CD4-positive, alpha-beta T cell treated with Interleukin-21 for 1 hour (primary cell): ENCODE measurements at places on chromosomes 13 and 19.

DNA sequence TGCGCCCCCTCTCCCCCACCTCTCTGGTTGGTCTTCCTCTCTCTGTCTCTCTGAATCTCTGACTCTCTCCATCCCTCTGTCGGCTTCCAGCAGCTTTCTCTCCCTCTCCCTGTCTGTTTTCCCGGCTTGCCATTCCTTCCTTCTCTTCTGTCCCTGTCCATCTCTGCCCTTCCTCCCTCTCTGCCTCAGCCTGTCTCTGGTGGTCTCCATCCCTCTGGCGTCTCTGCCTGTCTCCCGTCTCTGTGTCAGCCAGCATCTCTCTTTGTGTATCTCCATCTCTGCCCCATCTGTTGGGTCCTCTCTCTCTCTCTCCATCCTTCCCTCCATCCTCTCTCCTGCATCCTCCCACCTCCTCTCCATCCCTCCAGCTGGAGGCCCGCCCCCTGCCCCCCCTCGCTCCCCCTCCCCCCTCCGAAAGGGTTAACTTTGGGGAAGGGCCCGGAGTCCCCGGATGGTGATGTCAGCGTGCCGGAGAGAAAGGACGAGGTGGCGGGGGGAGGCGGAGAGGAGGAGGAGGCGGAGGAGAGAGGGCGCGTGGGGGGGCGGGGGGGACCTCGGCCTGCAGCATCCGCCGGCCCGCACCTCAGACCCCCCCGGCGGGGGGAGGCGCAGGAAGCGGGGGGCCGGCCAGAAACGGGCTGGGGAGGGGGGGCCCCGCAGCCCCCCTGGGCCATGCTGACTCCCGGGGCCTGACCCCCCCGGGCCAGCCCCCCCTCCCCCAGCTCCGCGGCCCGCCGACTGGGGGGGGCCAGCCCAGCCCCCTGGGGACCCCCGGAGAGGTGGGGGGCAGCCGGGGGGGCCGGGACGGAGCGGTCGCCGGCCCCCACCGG is at the start of gene BRSK1:
Gene BRSK1 (plus strand): TSS at position 450 of the 830 bp plus-strand sequence. CDS start 446 bp downstream, outside the sequence.
- peak; percentile 70 for DNase-seq

DNA sequence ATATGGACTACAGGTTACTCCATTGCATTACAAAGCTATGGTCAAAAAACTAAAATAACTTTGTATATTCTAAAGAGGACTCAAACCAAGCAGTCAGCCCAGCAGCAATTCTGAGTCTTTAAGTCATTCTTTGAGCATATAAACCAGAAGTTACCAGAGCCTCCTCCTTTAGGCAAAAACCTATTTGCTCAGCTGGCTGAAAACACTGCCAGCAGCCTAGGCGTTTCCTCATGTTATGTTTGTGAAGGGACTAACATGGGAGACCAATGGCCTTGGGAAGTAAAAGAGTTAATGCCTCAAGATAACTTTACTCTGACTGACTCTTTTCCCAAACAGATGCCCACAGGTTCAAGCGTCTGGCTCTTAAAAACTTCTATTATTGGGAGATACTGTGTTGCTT is 45.3 kb downstream of the ZNF626 start:
- no peak for DNase-seq

- DNase-seq = peak; percentile 48
Measured at GRCh38 chr19:42281146-42281826, 12.2 kb downstream of the CIC start.

GRCh38 chr13:62022369-62022768 is 606.7 kb upstream of the PCDH20 start:
- DNase-seq = no peak

- no peak for DNase-seq
Measured at GRCh38 chr13:50722440-50723125, 120.9 kb downstream of the DLEU7 start.

GRCh38 chr19:41930926-41931592 is 2.8 kb upstream of the ERFL start:
- no peak for DNase-seq

GRCh38 chr19:20470345-20471135 is 95.0 kb downstream of the ZNF737 start:
- DNase-seq = no peak

DNA sequence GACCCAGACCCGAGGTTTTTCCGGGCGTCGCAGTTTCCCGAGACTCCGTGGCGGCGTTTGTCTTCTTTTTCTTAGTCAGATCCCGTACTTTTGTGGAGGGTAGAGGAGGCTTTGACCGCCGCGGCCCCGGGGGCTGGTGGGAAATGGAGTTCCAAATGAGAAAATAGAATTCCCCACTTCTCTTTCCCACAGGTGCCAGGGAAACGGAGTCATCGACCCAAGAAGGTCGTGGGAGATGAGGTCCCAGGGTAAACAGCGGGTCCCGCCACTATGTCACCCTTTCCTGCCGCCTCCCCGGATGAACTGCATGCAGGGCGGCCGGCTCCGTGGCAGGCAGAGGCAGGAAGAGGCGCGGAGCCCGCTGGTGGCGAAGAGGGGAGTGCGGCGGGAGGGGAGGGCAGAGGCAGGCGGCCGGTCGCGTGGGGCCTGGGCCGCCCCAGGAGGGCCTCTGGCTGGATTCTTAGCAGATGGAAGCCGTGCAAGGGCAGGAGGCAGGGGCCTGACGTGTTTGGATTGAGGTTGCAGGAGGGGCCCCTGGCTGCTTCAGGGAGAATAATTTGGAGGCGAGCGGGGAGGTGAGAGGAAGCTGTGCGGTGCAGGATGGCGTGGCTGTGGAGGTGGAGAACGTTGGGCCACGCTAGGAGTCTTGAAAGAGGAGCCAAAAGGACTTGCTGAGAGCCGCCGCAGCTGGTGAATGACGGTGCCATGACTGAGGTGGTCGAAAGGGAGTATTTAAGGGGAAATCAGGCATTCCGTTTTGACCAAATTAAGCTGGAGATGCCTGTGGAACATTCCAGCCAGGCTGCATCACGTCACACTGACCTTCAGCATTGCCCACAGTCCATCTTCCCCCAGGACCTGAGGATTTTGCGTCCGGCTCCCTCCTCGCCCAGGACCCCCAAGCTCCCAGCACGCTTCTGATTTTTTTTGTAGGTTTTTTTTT is 11.7 kb downstream of the CYTH2 start:
- peak; percentile 62 for DNase-seq

DNA sequence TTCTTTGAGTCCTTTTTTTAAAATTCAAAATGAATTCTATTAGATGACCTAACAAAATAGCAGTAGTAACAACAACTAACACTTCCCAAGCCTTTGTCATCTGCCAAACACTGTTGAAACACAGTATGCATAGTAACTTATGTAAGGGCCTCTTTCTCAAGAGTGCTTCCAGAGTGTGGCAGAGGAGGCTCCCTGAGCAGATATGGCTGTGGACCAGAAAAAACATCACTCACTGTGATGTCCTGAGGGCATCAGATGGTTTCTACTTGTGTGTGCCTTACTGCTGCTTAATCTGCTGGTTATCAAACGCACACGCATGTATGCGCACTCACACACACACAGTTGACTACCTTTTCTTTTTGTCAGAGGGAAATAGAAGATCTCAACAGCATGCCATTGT is 110.8 kb downstream of the DLEU7 start:
- no peak for DNase-seq

GRCh38 chr13:73835138-73835721 is 299.0 kb downstream of the KLF12 start:
- DNase-seq = peak; percentile 66

- no peak for DNase-seq
Measured at GRCh38 chr19:53646144-53646543, 14.3 kb downstream of the DPRX start.

DNA sequence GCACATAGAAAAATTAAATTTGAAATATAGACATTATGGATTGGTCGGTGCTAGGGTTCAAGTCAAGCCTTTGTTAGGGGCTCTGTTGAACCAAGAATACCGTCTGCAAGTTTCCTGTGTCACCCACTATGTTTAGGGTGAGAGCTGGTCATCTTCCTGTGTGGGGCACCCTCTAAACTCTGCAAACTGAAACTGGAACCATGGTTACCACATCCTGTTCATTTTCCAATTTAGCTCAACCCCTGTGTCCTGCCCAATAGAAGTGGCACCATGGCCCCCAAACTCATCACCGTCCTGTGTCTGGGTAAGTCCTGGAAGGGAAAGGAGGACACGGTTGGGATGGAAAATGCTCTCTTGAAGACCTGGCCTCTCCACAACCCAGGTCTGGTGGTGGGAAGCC is 29.9 kb downstream of the LAIR2 start:
- peak; percentile 28 for DNase-seq

GRCh38 chr13:28421676-28422410 is 73.1 kb downstream of the FLT1 start:
- no peak for DNase-seq

DNA sequence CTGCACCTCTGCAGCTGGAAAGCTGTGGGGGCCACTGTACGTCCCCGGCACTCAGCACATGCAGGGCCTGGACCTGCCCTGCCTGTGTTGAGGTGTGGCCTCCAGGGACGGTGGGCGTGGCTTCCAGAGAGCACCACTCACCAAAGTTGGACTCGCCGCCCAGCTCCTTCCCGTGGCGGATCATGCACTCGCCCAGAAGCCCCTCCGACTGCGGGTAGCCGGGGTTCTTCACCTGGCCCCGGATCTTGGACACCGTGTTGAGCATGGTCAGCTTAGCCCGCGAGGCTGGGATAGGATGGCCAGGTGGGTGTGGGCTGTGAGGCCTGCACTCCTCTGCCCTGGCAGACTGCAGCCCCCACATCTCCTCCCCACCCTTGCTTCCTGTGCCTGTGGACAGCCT is 22.0 kb downstream of the MPND start:
- DNase-seq = no peak

GRCh38 chr19:52028027-52028779 is at the start of gene ZNF614:
Gene ZNF614 (minus strand): TSS chr19:52028379. CDS start chr19:52025745, 2,634 bp downstream.
- peak; percentile 86 for DNase-seq

- no peak for DNase-seq
Measured at GRCh38 chr19:616747-617526, 16.4 kb downstream of the POLRMT start.

GRCh38 chr13:99208185-99208584 is 7.5 kb downstream of the UBAC2 start:
- DNase-seq = no peak

DNA sequence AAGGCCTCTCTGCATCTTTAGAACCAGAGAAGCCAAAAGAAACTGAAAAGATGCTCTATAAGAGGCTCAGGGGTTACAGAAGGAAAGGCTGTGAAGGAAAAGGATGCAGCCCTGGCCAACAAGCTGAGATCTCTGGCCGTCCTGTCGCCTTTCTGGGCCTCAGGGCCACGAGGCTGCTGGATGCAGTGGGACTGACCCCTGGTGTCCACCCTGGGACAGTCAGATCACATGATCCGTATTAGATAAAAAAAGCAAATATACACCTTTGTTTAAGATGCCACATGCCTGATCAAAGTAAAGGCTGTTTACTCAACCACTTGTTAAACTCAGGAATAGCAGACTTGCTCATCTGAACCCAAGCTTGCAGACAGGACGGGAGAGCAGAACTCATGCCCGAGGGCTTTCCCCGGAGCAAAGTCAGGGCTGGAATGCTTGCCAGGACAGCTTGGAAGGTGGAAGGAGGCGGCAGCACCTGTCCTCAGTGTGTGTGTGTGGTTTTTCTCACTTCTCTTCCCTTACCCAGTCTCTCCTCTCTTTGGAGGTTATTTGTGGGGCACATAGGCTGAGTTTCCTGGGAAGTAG is 206.5 kb upstream of the TSHZ3 start:
- DNase-seq = no peak

DNA sequence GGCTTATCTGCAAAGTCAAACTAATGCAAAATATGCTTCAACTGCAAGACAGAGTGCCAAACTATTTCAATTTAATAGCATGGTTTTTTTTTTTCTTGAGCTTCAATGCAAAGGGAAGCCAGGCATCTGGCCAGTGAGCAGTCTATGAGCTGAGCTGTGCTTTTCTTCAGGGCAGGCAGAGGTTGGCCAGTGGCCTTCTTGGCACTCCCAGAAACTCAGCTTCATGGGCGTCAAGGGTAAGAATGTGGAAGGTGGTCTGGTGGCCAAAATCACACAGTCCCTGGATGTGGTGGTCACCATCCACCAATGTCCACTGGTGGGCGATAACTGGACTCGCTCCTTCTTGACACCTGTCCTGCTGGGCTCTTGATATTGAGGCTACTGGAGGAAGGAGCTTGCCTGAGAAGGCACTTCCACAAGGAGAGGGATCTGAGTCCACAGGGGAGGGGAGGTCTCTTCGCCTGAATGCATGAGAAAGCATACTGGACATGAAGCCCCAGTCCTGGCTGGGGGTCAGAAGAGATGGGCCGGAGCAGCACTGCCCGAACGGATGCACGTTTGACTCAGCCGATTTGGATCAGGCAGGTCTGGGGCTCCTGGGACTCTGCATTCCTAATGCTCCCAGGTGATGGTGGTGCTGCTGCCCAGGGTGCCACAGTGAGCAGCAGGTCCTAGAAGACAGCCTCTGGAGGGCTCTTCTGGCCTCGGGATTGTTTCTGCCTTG is 17.1 kb downstream of the COL4A2 start:
- DNase-seq = no peak

DNA sequence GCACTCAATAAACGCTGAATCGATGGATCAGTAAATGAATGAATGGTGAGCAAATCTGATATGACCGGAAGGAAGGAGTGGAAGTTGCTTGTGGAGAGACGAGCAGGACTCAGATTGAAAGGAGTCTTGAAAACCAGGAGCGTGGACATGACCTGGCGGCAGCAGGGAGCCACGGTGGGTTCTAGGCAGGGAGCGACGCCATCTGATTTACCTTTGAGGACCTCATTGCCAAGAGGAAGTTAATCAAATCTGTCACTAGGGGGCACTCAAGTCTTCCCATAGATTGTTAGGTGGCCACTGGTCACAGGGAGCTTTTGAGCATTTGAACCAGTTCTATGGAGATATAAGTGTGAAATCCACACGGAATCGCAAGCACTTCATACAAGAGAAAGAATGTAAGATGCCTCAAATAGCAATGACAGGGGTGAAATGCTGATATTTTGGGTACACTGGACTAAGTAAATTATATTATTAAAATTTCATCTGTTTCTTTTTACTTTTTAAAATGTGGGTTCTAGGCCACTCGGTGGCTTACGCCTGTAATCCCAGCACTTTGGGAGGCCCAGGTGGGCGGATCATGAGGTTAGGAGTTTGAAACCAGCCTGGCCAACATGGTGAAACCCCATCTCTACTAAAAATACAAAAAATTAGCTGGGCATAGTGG is 9.2 kb upstream of the FBN3 start:
- DNase-seq = peak; percentile 84

DNA sequence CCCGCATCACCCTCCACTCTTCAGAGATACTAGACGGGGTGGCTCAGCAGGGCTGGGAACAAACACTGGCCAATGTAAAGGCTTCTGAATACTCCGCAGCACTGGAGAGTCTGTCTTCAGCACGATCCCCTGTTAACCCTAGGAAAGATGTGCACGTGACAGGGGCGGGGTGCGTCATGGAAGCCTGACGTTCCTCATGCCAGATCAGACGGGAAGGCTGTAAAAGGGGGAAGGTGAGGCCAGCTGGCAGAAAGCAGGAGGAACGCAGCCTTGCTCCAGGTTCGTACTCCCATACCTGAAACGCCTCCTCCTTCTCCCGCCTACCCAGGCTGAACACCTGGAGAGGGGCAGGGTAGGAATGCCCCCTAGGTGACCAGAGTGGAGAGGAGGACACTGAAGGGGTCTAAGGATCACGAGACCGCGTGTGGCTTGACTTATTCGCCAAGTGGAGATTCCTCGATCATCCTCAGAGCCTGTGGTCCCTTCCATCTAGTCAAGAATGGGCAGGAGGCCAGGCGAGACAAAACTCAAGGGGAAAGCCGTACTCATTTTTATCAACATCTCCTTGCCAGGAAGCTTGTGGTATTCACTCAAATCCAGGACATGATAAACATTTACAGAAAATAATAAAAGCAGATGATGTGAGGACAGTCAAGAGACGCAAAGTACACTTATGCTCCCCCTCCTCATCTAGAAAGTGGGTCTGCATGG is 18.2 kb upstream of the FFAR2 start:
- no peak for DNase-seq
